Non-pigmented ciliary epithelial cell (primary cell): ENCODE measurements at places on chromosomes 2 and 18.

- no peak for DNase-seq
These were observed 211.5 kb downstream of the GALR1 start for GRCh38 chr18:77461062-77461688.

- DNase-seq: no peak
These were observed 16.9 kb upstream of the ACKR3 start for GRCh38 chr2:236552581-236553363.

- DNase-seq: no peak
These were observed 47.5 kb downstream of the INHBB start for GRCh38 chr2:120393456-120393855.

DNA sequence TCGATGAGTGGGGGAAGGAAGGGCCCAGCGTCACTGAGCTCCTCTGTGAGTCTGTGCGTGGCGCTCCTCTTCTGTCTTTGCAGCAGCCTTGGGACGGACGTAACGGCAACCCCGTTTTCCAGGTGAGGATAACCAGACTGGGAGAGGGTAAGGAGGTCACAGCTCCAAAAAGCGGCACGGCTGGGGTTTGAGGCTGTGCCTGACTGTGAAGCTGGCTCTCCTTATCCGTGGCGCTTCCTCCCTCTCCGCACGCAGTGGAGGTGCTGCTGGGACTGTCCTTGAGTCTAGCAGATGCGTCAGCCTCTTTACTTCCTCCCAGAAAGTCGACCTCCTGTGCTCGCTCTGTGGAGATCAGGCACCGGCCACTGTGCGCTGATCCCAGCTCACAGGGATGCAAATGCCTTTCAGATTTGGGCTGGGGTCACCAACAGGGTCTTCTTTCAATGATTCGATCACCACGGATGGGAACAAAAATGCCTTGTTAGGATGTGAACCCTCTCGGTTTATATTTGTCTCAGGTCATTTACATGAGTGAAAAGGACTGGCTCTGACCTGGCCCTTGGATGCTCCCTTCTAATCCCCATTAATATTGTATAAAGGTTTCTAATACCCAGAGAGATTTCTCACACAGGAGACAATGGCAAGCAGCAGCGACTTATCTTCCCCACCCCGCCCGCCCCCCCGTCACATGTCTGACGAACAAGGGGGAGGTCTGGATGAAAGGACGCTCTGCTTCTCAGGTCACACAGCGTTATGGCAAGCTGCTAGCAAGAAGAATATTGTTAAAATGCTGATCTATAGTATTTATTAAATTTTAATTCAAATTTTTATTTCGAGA is 30.1 kb upstream of the E2F6 start:
- no peak for DNase-seq

DNA sequence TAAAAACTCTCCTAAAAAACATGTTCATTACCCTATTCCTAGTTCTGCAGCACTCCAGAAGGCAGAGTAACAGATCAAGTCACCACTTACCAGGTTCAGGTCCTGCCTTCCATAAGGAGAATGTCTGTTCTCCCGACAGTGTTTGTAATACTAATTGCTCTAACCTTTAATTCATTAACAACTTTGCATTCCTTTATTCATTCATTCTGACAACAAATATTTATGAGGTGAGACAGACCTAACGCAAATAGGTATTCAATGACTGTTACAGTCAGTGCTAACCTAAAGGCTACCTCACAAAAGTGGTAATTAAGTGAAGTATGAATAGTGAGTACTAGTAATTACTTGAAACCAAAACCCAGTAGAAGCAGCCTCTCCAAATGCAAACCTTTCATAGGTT is 224.0 kb downstream of the AFF3 start:
- no peak for DNase-seq

- no peak for DNase-seq
These were observed 60.1 kb upstream of the LAPTM4A start for GRCh38 chr2:20111311-20112131.

DNA sequence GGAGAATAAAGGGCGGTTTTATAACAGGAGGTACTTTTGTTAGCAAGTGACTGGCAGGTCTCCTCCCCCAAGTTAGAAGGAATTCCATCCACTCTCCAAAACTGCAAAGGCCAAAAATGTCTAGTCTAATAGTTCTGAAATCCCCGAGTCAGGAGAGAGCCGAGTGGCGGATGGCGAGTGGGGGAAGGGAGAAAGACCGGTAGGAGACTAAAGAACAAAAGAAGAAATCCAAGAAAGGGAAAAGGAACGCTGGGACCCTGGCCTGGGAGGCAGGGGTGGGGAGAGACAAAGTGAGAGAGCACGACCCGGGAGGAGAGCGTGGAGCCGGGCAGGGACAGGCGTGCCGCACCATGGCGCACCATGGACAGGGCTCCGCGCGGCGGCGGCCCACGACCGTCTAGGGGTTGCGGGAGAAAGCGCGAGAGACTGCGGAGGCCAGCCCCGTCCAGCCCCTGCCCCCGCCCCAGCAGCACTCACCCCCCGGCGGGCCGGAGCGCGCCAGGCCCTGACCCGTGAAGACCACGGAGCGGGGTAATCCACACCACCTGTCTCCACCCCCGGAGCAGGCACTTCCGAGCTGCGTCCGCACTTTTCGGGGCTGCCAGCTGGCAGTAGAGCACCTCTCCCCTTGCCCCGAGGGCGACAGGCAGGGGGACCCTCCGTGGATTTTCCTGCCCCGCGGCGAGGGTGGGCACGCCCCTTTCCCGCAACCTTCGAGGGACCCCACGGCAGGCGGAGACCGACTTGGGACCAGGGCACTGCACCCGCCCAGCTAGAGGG is 1.6 kb downstream of the CDH2 start:
- DNase-seq: no peak

- no peak for DNase-seq
These were observed 33.9 kb downstream of the TMEM18 start for GRCh38 chr2:643334-643733.

DNA sequence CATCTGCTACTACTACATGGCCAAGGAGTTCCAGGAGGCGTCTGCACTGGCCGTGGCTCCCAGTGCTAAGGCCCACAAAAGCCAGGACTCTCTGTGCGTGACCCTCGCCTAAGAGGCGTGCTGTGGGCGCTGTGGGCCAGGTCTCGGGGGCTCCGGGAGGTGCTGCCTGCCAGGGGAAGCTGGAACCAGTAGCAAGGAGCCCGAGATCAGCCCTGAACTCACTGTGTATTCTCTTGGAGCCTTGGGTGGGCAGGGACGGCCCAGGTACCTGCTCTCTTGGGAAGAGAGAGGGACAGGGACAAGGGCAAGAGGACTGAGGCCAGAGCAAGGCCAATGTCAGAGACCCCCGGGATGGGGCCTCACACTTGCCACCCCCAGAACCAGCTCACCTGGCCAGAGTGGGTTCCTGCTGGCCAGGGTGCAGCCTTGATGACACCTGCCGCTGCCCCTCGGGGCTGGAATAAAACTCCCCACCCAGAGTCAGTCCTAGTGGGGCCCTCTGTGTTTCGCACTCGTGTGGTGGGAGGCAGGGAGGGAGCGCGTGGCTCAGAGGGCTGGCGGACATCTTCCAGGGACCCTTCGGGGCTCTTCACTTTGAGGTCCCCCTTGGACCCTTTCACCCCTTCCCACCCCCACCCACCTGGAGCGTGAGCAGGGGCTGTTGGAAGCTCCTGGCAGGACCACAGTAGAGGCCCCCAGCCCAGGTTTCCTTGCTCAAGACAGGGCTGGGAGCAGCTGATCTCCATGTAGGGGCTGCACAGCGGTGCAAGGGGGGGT is 5.7 kb downstream of the GPR35 start:
- DNase-seq: no peak

GRCh38 chr2:140680862-140681261 is 1450.0 kb downstream of the LRP1B start:
- DNase-seq: no peak

GRCh38 chr2:65580824-65581223 is 148.4 kb upstream of the SPRED2 start:
- DNase-seq: no peak

DNA sequence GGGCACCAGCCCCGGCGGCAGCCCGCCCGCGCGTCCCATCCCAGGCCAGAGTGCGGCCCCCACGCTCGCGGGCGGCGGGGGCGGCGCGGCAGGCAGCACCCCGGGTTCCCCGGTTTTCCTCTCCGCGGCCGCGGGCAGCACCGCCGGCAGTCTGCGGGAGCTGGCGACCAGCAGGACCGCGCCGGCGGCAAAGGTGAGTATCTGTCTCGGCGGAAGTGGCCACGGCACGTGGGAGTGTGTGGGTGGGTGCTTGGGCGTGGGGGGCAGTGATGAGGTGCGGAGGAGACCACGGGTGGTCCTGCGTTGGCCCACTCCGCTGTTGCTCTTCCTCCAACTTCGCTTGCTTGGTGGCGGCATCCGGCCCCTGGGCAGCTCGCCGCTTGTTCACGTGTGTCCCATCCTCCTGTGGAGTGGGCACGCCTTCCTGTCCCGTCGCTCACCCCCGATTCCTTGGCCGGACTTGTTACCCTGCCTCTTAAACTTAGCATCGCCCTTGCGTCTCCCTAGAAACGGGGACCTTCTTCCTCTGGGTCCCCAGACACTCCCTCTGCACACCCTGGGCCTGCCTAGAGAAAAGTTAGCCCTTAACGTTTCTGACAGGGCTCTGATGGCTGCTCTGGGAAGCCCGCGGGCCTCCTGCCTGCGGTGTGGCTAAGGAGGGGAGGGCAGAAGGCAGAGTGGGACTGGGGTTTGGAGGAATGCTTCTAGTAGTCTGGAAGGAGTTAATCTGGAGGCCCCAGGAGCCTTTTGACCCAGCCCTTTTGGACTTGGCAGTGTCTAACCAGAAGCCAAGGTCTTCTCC is 1.1 kb downstream of the SH3RF3 start:
- no peak for DNase-seq

DNA sequence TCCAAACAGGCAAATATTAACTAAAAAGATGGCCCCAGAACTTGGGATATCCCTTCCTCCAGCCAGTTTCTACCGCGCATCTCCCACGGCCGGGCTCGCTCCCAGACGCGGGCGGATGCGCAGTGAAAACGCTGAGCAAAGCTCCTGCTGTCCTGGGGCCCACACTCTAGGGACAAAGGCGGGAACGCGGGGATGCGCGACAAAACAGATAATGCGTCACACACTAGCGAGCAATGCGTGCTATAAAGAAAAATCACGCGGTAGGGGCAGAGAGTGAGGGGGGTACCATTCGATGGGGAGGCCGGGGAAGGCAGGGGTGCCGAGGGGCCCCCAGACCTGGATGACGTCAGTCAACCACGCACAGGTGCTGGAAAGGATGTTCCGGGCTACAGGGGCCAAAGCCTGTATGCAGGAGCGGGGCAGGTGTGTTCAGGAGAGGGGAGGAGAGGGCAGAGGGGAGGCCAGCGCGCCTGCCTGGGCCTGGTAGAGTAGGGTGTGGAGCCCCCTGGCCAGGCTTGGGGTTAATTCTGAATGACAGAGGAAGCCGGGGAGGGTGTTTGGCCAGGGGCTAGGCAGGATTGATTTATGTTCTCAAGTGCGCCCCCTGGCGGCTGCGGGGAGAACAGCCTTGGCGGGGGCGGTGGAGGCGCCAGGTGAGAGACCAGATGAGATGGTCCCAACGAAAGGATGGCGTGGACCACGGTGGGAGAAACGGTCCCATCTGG is 14.9 kb upstream of the ITM2C start:
- DNase-seq: no peak

GRCh38 chr2:112189001-112189556 is 50.9 kb downstream of the FBLN7 start:
- DNase-seq: no peak

DNA sequence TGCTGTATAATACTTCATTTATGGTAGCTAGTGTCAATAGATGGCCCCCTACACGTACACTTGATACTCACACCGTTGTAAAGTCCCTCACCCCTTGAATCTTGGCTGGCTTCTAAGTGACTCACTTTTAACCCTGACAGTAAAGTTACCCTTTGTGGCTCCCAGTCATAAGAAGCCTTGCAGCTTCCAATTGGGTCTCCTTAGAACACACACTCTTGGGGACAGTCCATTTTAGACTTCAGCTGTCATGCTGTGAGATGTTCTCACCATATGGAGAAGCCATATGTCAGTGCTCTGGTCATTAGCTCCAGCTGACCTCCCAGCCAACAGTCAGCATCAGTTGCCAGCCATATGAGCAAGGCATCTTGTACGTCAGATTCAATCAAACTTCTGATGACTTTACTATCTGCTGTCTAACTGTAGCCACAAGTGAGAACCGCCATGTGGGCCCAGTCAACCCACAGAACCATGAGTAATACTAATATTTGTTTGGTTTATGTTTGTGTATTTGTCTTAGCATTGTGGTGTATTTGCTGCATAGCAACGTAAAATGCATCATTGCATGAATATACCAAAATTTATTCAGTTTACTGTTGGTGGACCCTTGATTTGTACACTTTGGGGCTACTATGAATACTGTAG is 68.3 kb downstream of the PTPN4 start:
- DNase-seq: no peak

DNA sequence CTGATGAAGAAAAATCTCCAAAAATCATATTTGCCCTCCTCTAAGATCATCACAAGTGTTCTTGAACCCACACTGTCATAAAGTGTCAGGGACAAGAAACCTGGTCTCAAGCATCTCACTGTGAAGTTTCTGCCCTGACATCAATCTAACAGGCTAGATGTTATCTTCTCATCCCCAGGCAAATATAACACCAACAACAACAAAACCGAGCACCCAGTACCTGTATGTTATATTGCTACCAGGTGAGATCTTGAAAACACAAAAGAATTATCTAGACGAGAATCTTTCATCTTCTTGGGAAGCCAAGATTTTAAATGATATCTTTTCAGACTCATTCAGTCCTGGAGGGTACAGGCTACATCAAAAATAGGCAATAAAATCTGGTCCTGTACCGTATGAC is 8.8 kb upstream of the MAP4K3 start:
- no peak for DNase-seq

- peak; percentile 65 for DNase-seq
These were observed 515.9 kb downstream of the SLC4A3 start for GRCh38 chr2:220143336-220143735.

- no peak for DNase-seq
These were observed 2.9 kb upstream of the COQ10B start for GRCh38 chr2:197450465-197450864.

GRCh38 chr2:65722028-65722778 is 289.8 kb upstream of the SPRED2 start:
- DNase-seq: no peak

- DNase-seq: no peak
These were observed 56.1 kb downstream of the LHCGR start for GRCh38 chr2:48699348-48699930.

DNA sequence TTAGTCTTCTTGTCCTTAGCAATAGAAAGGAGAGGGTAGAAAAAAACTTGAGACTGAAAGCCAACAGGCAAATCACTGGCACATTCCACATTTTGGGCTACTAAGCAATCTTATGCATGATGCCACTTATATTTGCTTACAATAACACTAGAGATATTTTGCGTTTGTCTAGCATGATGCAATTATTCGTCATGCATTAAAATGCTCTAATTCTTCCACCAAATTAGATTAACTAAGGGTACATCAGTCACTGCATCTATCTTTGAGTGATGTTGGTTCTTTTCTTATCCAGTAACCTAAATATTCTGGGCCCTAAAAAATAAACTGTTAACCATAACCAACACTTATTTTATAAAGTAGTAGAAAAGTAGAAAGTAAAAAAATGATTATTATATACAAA is 1311.7 kb upstream of the CDH2 start:
- no peak for DNase-seq

DNA sequence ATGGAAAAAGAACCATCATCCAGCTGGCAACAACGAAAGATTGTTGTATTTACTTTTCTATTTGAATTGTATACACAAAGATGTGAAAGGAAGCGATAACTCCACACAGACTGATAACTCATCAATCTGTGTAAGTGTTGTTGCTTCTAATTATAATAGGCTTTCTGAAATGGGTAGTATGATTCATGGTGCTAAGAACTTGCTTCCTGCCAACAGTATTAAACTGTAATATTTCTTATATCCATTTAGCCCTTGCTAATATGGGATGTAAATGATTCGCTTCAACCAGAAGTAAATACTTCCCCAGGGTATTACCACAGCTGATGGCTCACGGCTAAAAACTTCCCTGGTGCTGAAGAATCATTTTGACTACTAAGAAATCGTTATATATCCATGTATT is 70.2 kb downstream of the TMEM163 start:
- DNase-seq: no peak
